ENCODE measurements at places on chromosomes 1 and 21. TPM values are rescaled to one million over a fixed set of nuclear protein-coding genes. Genes with fewer than 3 reads are reported as not detected.

DNA sequence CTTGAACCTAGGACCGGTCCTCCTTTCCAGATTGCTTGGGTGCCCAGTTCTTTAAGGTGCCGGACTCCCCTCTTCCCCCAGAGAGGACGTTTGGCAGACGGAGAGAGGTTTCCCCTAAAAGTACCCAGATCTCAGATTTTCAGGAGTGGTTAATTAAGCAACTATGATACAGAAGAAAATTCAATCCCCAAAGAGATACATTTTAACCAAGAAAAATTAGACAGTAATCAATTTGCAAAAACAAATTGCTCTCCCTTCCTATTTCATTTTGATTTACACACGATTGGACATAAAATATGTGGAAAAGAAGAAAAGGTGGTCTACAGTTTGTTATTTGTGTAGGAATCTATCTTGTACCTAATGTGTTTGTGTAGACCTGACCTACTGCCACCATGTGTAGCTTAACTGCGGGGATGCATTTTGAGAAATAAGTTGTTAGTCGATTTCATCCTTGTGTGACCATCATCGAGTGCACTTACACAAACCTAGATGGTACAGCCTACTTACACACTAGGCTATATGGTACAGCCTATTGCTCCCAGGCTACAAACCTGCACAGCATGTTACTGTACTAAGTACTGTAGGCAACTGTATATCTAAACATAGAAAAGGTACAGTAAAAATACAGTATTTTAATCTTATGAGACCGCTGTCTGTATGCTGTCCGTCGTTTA is 755 bp downstream of the RPAP2 start:
- H3K36me3 ChIP-seq: peaks cover 26% of the 10 kb centered on the region
- no peak for DNase-seq
- peak overlapping the region; percentile 93 for H3K4me3 ChIP-seq
- H3K27ac ChIP-seq: peak overlapping the region; percentile 98
- no peaks in the 10 kb centered on the region for H3K27me3 ChIP-seq
- peaks cover 26% of the 10 kb centered on the region for H3K4me1 ChIP-seq

GRCh38 chr1:221839321-221839720 is 97.4 kb upstream of the DUSP10 start:
- DNase-seq: no peak
- peaks cover 53% of the 10 kb centered on the region for H3K4me1 ChIP-seq

GRCh38 chr1:44624268-44624901 is 49.9 kb downstream of the TMEM53 start:
- H3K36me3 ChIP-seq: no peaks in the 10 kb centered on the region
- no peak overlapping the region for H3K4me3 ChIP-seq
- H3K27ac ChIP-seq: no peak overlapping the region
- no peaks in the 10 kb centered on the region for H3K4me1 ChIP-seq
- H3K27me3 ChIP-seq: no peaks in the 10 kb centered on the region

- no peaks in the 10 kb centered on the region for H3K27me3 ChIP-seq
- H3K36me3 ChIP-seq: no peaks in the 10 kb centered on the region
- no peak overlapping the region for H3K27ac ChIP-seq
- peaks cover 16% of the 10 kb centered on the region for H3K4me1 ChIP-seq
- no peak overlapping the region for H3K4me3 ChIP-seq
- no peak for DNase-seq
Observed at GRCh38 chr1:159892944-159893343, 7.0 kb downstream of the CFAP45 start.

DNA sequence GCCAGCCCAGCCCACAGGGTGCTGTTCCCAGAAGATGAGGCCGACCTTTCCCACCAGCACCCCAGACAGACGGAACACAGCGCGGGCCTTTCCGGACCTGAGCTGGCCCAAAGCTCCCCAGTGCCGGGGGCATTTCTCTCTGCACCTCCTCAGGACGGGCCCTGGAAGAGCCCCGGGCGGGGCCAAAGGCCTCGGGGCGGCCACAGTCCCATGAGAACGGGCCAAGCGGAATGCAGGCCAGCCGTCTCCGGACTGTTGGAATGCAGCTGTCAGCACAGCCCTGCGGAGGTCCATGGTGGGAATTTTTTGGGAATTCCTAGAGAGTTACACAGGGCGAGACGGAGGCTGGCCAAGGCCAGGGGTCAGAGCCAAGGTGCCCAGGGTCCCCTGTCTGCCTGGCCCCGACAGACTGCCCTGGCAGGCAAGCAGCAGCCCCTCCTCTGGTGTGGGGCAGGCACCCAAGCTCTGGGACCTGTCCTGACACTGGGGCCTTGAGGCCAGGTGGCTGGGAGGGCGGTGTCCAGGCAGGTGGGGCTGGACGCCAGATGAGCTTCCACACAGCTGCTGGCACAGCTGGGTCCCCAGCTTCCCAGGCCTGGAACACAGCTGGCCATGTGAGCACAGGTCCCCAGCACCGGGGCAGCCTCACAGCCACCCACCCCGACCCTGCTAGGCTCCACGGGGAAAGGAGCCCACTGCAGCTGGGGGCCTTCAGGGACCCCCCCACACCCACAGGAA is 63.0 kb downstream of the MEGF6 start:
- no peaks in the 10 kb centered on the region for H3K36me3 ChIP-seq
- no peak overlapping the region for H3K4me3 ChIP-seq
- no peaks in the 10 kb centered on the region for H3K27me3 ChIP-seq
- no peak for DNase-seq
- H3K4me1 ChIP-seq: no peaks in the 10 kb centered on the region

DNA sequence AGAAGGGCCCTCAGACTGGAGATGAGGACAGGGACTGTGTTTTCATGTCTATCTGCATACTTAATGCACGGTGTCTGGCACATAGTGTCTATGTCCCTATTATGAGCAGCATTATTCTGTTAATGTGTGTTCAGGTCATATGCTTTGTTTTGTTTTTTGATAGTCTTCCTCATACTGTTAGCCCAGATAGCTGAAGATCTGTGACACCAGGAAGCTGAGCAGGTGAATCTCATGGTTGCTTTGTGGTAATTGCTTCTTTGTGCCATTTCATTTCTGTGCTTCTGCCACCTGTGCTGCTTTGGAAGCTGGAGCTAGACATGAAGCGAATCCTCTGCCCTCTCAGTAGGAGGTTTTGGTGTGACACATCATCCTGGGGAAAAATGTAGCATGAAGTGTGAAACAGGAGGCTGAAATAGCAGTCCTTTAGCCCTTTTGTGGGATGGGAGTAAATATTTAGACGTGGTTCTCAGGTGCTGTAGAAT is 15.8 kb downstream of the SMAP2 start:
- peaks cover 29% of the 10 kb centered on the region for H3K36me3 ChIP-seq
- DNase-seq: no peak
- no peaks in the 10 kb centered on the region for H3K27me3 ChIP-seq
- peak overlapping the region; percentile 83 for H3K4me3 ChIP-seq

- no peak for DNase-seq
- H3K36me3 ChIP-seq: no peaks in the 10 kb centered on the region
- no peaks in the 10 kb centered on the region for H3K27me3 ChIP-seq
- H3K4me3 ChIP-seq: no peak overlapping the region
Observed at GRCh38 chr1:218454700-218455282, 109.7 kb downstream of the TGFB2 start.

DNA sequence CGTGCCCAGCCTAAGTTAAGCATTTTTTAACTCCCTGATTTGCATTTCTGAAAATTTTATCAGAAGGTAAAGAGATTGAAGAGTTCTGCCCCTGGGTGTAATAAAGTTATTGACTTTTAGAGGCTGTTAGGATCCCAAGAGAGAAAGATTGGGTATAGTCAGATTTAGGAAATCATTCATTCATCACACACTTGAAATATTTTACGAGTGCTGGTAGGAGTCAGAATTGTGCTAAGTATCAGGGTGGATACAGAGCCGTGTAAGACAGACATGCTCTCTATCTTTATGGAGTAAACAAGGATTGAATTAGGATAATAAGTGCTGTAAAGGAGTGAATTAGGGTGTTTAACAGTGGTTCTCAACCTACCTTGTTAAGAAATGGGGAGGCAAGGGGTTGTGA is 3.0 kb downstream of the SZT2 start:
- H3K4me1 ChIP-seq: peaks cover 44% of the 10 kb centered on the region
- H3K27me3 ChIP-seq: no peaks in the 10 kb centered on the region
- no peak overlapping the region for H3K4me3 ChIP-seq
- no peak for DNase-seq
- peaks cover 13% of the 10 kb centered on the region for H3K36me3 ChIP-seq

DNA sequence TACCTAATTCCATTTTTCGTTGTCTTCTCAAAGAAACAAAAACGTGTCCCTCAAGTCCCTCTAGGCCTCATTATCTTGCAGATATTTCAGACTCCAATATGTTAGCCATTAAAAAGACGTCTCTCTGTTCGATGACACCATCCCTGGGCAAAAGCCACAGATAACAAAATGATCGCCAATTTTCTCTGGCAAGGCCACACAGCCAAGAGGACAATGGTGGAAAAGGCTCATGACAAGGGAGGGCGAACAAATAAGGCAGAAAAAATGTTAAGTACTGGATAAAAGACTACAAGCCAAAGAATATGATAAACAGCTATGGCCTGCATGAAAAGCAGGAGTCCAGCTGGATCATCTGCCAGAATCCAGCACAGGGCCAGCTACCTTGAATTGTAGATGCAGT is 82.9 kb downstream of the TBX15 start:
- no peaks in the 10 kb centered on the region for H3K4me1 ChIP-seq
- H3K27ac ChIP-seq: no peak overlapping the region
- no peaks in the 10 kb centered on the region for H3K36me3 ChIP-seq
- no peak overlapping the region for H3K4me3 ChIP-seq
- H3K27me3 ChIP-seq: no peaks in the 10 kb centered on the region
- no peak for DNase-seq

- no peaks in the 10 kb centered on the region for H3K27me3 ChIP-seq
- no peak overlapping the region for H3K27ac ChIP-seq
- no peak overlapping the region for H3K4me3 ChIP-seq
- DNase-seq: no peak
- no peaks in the 10 kb centered on the region for H3K4me1 ChIP-seq
Observed at GRCh38 chr1:218182455-218182854, 102.6 kb upstream of the RRP15 start.

DNA sequence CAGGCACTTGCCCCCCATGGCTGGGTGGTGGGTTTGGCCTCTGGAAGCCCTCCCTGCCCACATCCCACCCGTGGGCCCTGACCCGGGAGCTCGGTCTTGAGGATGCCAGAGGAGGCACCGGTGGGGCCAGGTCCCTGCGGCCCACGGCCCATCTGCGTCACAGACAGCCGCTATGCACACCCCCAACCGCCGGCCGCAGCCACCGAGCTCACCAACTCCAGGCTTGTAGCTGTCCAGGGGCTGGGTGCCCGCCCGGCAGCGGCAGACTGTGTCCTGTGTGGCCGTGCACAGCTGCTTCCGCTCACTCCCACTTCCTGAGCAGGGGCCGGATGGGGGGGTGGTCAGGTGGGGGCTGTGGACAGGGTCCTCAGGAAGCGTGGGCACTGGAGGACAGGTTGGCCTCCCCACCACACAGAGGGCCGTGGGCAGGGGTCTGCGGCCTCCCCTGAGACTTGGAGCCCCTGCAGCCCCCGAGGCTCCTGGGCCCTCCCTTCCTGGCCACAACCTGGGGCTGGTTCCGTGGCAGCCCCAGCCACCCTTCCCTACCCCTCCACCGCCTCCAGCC is 1.1 kb downstream of the TNFRSF4 start:
- no peaks in the 10 kb centered on the region for H3K36me3 ChIP-seq
- H3K27ac ChIP-seq: peak overlapping the region; percentile 48
- H3K4me3 ChIP-seq: peak overlapping the region; percentile 39
- DNase-seq: peak; percentile 92
- H3K4me1 ChIP-seq: peaks cover 42% of the 10 kb centered on the region
- no peaks in the 10 kb centered on the region for H3K27me3 ChIP-seq

DNA sequence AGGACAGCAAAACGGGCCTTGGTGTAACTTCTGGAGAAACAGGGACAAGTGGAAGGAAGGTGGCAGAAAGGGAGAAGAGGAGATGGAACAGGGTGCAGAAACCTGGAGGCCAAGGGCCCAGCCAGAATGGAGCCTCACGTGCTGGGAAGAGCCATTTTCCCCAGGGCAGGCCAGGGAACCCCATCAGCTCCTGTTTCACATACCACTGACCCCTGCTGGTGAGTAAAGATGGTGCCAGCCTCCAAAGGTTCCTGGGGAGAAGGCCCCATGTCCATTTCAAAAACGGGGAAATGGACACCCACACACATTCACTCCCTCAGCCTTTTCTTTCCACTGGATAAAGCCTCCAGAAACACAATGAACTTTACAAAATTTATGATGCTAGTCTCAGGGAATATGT is 57.6 kb upstream of the JUN start:
- peaks cover 6% of the 10 kb centered on the region for H3K4me1 ChIP-seq
- H3K4me3 ChIP-seq: no peak overlapping the region
- H3K27me3 ChIP-seq: no peaks in the 10 kb centered on the region
- DNase-seq: no peak

GRCh38 chr21:26011292-26011940 is 159.2 kb downstream of the APP start:
- no peak overlapping the region for H3K27ac ChIP-seq
- H3K4me3 ChIP-seq: no peak overlapping the region
- no peaks in the 10 kb centered on the region for H3K4me1 ChIP-seq
- H3K27me3 ChIP-seq: no peaks in the 10 kb centered on the region
- H3K36me3 ChIP-seq: no peaks in the 10 kb centered on the region
- DNase-seq: no peak

GRCh38 chr1:29114654-29115053 is 9.0 kb downstream of the TMEM200B start:
- no peak for DNase-seq
- H3K4me3 ChIP-seq: no peak overlapping the region
- no peak overlapping the region for H3K27ac ChIP-seq
- H3K27me3 ChIP-seq: no peaks in the 10 kb centered on the region

DNA sequence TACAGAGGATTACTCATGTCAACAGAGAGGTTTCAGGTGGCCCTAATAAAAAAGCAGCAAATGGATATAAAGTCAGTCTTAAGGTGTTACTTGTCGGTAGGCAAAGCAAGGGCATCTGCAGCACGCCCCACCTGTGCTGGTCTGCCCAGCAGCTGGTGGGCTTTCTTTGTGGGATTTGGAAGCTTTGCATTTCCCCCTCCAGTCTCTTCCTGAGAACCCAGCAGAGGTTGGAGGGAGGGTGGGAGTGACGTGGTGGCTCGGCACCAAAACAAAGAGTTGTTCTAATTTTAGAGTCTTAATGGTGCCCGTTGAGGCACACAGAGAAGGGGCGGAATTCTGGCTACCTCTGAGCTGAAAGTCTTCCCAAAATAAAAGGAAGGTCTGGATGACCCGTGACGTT is 4.8 kb upstream of the PCBP3 start:
- no peaks in the 10 kb centered on the region for H3K4me1 ChIP-seq
- no peaks in the 10 kb centered on the region for H3K27me3 ChIP-seq
- no peak overlapping the region for H3K27ac ChIP-seq
- no peak for DNase-seq
- H3K4me3 ChIP-seq: no peak overlapping the region

- H3K4me3 ChIP-seq: no peak overlapping the region
- peaks cover 5% of the 10 kb centered on the region for H3K4me1 ChIP-seq
- H3K36me3 ChIP-seq: no peaks in the 10 kb centered on the region
- H3K27ac ChIP-seq: no peak overlapping the region
Observed at GRCh38 chr1:109535971-109536491, 3.6 kb upstream of the GPR61 start.

PCP4L1 gene
- total RNA-seq: 0.31 TPM

TMPRSS15 gene
- total RNA-seq: not detected

Measured in natural killer cell treated with Interleukin-12 subunit alpha and Interleukin-12 subunit beta and Interleukin-15 and Interleukin-18, amount 100 ng/mL, for 72 hours (primary cell).